Activated CD4-positive, alpha-beta memory T cell treated with anti-CD3 and anti-CD28 coated beads, Interleukin-2, amount 10 ng/mL, durations not matched to agents 7 days and 5 days (primary cell): ENCODE measurements at places on chromosomes 4 and X.

DNA sequence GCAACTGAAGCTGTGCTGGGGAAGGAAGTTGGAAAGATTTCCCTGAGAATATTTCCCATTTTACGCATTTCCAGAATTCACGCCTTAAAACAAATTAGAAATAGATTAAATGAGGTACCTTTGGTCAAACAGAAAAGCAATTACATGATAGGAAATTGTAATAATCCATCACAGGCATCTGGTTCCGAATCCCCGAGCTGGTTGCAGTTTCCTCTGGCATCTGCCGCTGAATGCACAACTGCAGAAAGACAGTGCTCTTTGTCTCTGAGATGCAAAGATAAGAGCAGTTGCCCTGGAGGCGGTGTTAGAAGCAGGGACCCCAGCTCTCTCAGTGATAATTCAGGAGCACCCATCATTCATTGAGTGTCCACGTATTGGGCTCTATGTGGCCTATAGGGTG, 224.4 kb downstream of the LDB2 start:
- no peak for DNase-seq

DNA sequence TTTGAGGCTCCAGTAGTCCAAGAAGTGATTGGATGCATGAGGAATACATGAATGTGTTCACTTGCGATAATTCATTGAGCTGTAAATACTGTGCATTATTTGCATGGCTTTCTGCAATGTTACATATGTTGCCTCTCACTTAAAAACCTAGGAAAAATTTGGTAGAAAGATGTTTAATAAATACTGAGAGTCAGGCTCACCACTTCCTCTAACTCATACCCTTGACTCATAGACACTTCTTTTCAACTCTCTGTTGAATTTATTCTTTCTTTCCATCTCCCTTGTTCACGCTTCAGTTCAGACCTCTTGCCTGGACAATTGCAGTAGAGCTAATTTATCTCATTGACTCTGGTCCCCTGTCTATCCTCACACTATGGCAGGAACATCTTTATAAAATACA, 35.8 kb upstream of the LEF1 start:
- no peak for DNase-seq

DNA sequence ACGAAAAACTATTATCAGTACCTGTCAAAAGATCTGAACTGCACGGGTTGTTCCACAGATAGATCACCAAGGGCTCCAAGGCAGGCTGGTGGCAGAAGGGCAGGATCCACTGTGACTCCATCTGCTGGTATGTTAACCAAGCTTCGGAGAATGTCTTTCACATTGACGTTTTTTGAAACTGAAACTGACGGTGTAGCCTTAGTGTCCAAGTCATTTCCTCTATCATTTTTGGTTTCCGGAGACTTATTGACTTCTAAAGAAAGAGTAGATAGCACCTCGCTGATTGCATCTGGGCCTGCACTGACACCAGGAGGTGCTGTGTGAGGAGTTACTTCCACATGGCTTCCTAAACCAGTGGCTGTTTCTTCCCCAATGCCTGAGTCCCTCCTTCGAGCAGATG, 186.9 kb downstream of the LRBA start:
- peak; percentile 76 for DNase-seq

DNA sequence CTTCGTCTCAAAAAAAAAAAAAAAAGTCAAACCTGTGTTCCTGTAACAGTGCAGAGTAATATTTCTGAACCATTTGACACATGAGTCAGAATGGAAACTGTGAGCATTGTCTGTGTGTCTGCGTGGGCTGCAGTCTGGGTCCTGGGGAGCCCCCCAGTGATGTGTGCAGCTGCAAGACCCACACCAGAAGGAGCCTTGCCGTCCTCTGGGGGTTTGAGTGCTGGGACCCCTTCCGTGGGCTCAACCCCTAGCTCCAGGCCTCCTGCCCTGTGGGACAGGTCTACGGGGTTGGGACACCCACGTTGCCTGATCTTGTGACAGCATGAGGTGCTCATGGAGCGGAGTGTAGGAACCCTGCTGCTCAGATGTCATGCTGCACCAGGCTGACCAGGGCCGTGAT, 43.7 kb downstream of the DDX3X start:
- DNase-seq: no peak

- no peak for DNase-seq
Observed at GRCh38 chr4:10579648-10580047, 104.9 kb downstream of the CLNK start.
